Smooth muscle cell of the umbilical artery (primary cell): ENCODE measurements at places on chromosomes 4 and X. TPM values are rescaled to one million over a fixed set of nuclear protein-coding genes. Genes with fewer than 3 reads are reported as not detected.

Gene GRIA3
- 25.1 and 25.8 TPM in 2 replicates for total RNA-seq

Gene SULT1B1
- total RNA-seq = 0.59 and 6.0 TPM in 2 replicates

Gene IL2
- not detected in 2 replicates for total RNA-seq

Gene ZNF718
- 3.0 and 6.0 TPM in 2 replicates for total RNA-seq
